ENCODE measurements at places on chromosomes 6 and 20. TPM values are rescaled to one million over a fixed set of nuclear protein-coding genes. Genes with fewer than 3 reads are reported as not detected.

The MARCKS gene
- total RNA-seq, result 174 TPM

The FLRT3 gene
- total RNA-seq, result 98.6 TPM

- no peaks in the 10 kb centered on the region for H3K4me1 ChIP-seq
- H3K36me3 ChIP-seq, result no peaks in the 10 kb centered on the region
- no peak overlapping the region for H3K27ac ChIP-seq
- H3K27me3 ChIP-seq, result no peaks in the 10 kb centered on the region
- H3K4me3 ChIP-seq, result no peak overlapping the region
Observed at GRCh38 chr6:116087437-116088027, 13.1 kb upstream of the NT5DC1 start.

DNA sequence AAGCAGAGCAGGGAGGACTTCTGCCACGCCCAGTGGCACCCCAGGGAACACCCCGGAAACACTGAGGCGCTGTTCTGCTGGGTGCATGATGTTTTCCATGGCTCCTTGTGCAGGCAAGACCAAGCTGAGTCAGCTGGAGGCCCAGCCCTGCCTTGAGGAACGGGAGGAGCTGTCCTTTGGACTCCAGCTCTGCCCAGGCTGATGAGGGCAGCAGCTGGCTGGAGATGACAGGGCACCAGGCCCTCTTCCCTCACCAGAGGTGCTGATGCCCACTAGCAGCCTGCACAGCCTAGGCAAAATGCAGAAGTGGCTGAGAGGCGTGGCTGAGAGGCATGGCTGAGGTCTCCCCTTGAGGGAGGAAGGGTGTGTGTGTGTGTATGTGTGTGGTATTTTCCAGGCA lies 2.4 kb downstream of the C6orf132 start:
- H3K4me3 ChIP-seq, result peak overlapping the region; percentile 88
- H3K36me3 ChIP-seq, result no peaks in the 10 kb centered on the region
- no peak for DNase-seq
- peaks cover 50% of the 10 kb centered on the region for H3K4me1 ChIP-seq
- H3K27ac ChIP-seq, result peak overlapping the region; percentile 100

- H3K4me3 ChIP-seq, result no peak overlapping the region
- H3K4me1 ChIP-seq, result no peaks in the 10 kb centered on the region
- no peaks in the 10 kb centered on the region for H3K36me3 ChIP-seq
- no peak overlapping the region for H3K27ac ChIP-seq
- DNase-seq, result no peak
Observed at GRCh38 chr6:29491574-29491973, 3.8 kb upstream of the MAS1L start.
